NCI-H526 treated with DMSO at 0.1 percent for 48 hours (cell line): ENCODE measurements at places on chromosomes 6 and 20.
A peak's percentile ranks its signal among the peaks of the same experiment; 100 is the strongest.

- DNase-seq = no peak
These were observed 34.1 kb upstream of the RPL7L1 start for GRCh38 chr6:42845327-42845694.

DNA sequence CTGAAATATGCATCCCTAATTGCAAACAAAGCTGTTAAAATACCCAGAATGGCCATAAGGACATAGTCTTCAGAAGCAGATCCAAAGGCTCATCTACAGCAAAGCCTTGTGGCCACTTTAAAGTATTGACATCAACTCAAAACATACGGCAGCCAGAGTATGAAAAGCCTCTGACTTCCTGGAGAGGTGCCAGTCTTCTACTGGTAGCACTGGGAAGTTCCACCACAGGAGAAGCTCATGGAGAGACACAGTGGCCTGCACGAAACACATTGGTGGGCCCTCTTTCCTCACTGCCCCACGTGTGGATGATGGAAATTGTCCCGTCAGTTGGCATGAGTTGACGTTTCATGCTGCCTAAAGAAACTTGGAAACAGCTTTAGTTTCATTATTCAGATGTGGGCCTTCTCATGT is 202.6 kb upstream of the HEY2 start:
- DNase-seq = no peak

DNA sequence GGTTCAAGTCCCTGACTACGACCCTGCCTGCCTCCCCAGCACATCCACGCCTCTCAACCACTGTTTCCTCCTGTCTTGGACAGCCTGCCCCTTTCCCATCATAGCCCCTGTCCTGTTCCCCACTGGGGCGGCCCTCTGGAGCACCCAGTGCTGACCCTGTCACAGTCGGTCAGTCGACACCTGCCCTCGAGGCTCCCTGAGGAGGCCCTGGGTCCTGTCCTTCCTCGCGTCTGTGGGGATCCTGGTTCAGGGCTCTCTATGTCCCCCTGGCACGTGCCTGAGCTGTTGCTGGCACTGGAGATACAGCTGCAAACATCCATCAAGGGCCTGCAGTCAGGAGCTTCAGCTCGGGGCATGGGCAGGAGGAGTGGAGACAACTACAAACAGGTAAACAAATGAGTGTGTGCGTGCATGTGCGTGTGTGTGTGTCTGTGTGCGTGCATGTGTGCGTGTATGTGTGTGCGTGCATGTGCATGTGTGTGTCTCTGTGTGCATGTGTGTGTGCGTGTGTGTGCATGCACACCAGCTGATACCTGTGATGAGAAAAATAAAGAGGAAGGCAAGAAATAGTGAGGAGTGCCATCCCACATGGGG is 132.8 kb downstream of the PHACTR3 start:
- no peak for DNase-seq

DNA sequence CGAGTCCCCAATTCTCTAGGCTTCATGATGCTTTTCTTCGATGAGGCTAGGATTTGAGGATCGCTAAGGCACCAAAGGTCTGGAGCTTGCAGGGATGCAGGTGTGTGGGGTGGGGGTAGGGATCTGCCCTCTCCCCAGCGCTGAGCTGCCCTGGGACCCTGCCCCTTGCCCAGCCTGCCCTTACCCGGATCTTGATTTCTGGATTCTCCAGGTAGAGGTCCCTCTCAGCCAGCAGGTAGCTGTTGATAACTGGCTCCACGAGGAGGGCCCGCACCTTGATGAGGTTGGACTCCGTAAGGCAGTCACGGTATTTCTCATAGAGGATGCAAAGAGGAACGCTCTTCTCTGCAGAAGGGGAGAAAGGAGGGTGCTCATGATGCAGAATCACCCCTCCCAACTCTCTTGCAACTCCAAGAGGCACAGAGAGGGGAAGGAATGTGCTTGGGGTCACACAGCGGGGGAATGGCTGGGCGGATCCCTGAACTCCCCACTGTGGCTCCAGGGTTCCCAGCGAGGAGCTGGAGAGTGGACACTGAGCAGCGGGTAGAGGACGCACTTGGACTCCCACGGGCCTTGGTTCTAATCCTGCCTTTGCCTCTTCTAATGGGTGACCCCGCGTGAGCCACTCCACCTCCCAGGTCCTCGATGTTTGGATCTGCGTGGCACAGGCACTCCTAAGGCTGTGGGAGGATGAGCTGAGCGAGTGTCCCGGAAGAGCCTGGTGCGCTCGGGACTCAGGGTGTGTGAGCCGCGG is 32.7 kb downstream of the TGM2 start:
- DNase-seq = no peak

DNA sequence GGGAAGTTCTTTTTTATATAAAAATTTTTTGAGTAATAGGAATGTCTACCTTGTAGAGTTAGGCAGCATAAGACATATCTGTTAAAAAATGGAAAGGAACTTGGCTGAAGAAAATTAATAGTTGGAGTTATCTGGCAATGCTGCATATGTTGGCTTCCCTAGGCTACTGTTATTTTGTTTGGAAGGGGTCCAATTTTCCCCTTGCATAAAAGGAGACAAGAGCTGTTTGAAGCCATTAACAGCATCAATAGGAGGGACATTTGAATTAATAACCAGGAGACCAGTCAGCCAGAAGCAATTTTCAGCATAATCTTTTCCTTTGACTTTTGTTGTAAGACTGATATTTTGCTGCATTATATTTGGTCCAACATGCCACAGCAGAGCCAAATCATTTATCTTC is 80.9 kb upstream of the TAB2 start:
- DNase-seq = no peak

GRCh38 chr20:2806351-2806701 is 5.9 kb upstream of the CPXM1 start:
- no peak for DNase-seq

- no peak for DNase-seq
These were observed 133.9 kb downstream of the UTRN start for GRCh38 chr6:144418959-144419545.

- DNase-seq = no peak
These were observed 57.0 kb upstream of the AIG1 start for GRCh38 chr6:143003676-143004075.

GRCh38 chr20:17875106-17875980 is 93.3 kb downstream of the SNX5 start:
- no peak for DNase-seq

DNA sequence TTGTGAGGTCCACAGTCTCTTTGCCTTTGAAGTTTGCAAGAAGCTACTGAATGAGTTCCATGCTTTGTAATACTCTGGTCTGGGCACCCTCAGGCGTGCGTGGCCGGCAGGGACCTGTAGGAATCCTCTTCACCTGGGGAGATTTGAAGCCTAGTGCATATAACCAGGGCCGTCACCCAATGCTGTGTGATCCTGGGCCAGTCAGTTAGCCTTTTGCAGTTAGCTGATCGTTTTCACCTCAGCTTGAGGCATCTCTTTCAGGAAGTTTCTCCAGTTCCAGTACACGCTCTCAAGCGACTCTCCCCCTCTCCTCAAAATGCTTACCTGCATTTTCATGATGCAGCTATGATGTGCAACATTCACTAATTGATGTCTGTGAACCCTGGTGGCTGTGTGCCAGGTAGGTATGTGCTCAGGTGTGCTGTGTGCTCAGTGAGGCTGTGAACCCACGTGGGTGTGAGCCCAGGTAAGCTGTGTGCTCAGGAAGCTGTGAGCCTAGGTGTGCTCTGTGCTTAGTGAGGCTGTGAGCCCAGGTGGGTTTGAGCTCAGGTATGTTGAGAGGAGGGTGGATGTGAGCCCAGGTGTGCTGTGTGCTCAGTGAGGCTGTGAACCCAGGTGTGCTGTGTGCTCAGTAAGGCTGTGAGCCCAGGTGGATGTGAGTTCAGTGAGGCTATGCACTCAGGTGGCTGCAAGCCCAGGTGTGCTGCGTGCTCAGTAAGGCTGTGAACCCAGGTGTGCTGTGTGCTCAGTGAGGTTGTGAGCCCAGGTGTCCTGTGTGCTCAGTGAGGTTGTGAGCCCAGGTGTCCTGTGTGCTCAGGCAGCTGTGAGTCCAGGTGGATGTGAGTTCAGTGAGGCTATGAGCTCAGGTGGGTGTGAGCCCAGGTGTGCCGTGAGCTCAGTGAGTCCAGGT is 120.4 kb downstream of the PHACTR3 start:
- DNase-seq = no peak

DNA sequence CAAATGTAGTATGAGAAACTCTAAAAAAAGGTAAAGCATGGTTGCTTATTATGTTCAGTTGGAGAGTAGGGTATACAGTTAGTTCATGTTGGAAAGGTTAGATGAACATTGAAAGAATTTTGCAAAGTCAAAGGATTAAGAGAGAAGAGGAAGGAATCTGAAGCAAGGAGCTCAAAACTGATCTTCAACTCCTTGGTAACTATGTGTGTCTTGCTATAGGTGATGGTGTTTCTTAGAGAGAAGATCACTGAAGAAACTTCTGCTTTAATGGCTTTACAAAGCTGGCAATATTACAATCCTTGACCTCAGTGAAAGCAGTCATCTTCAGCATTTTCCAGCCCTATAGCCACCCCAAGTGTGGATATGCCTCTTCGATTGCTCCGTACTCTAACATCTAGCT is 4.7 kb downstream of the HLA-DRA start:
- DNase-seq = no peak

DNA sequence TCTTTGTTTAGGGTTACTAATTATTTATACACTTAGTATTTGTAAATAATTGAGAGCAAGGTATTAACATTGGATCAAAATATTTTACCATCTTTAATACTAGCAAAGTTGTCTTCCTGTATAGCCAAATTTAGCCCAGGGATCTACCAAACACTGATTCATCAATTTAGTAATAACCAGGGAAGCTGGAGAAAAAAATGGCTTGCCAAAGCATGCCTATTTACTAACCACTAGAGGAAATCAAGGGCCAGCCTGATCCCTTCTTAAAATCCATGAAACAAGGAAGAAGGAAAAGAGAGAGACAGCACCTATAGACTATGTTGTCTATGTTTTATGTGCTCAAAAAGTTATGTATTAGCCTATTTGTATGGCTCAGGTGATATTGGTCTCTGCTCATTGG is 450.3 kb upstream of the GJE1 start:
- no peak for DNase-seq

DNA sequence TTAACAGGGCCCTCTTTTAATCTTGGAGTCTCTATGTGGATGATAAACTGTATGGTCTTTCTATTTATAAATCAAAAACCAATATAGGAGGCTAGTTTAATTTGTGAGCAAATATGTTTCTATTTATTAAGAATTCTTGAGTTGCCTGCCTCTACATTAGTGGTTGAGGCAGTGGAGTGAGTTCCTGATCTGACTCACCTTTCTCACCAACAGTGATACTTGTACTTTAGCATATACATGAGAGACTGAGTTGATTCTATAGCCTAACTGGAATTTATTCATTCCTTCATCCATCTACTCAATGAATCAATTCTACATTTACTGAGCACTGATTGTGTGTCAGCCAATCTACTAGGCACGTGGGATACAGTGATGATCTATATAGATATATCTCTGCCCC is 126.9 kb downstream of the TRMT11 start:
- no peak for DNase-seq

- DNase-seq = no peak
These were observed 2.7 kb downstream of the SLC32A1 start for GRCh38 chr20:38726804-38727606.

- DNase-seq = no peak
These were observed 130.4 kb downstream of the MOXD1 start for GRCh38 chr6:132270726-132271402.

- no peak for DNase-seq
These were observed 6.9 kb upstream of the SAMD3 start for GRCh38 chr6:130229645-130230044.

- no peak for DNase-seq
These were observed 846.8 kb downstream of the EYS start for GRCh38 chr6:64860203-64860602.

GRCh38 chr6:138817799-138818198 is 21.9 kb downstream of the ECT2L start:
- DNase-seq = peak; percentile 87

- peak; percentile 85 for DNase-seq
These were observed 48.6 kb upstream of the SNX9 start for GRCh38 chr6:157774153-157775135.

DNA sequence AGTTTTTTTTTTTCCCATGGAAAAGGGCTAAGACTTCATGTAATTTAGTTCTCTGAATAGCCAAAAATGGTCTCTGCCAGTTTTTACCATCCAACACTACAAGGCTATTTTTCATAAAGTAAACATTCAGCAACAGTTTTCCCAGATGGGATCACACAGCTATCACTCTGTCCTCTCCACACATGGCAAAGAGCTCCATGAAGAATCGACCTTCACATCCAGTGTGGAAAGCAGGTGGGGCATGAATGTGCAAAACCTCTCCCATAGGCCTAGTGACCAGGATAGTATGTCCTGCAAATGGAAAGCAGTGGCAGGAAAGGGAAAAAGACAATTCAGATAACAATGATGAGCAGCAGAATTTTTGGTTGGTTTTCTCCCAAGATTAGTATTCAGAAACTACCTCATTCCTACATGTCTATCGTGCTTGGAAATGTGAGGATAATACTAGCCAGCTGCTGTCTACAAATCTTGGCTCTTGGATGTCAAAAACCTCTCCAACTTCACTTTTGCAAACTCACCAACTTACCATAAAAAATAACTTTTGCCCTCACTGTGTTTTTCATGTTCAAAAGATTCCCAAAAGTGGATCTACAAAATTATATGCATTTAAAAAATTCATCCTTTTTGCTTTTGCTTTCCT is 159.7 kb upstream of the MCHR2 start:
- DNase-seq = no peak

DNA sequence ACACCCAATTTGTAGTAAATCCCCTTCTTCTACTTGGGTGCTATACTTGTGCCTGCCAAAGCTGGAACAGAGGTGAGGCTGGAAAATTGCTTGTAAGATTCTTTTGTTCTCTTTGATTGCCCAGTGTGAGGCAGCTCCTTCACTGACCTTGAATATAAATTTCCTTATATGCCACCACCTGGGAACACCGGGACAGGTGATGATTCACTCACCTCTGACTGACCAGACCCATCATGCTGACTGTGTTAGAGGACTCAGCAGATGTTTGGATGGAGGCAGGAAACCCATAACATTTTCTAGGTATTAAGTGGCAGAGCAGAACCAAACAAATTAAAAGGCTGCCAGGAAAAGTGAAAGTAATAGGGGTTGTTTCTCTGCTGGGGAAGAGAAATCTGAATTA is 120.9 kb downstream of the GRM1 start:
- DNase-seq = no peak

DNA sequence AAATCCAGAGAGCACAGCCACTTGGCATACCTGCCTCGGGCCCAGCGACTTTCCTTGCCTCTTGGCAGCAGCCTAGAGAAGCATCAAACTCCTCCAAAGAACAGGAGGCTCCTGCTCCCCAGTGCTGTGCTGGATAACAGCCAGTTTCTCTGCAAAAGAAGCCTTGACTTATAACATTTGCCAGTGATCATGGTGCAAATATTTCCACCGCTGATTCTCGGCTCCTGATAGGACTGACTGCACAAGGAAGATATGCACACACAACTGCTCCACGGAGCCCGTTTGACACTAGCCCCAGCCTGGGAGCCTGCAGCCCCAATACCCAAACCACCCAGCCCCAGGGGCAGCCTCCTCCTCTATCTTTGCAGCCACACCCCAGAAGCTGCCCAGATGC is 17.5 kb downstream of the ACSS1 start:
- DNase-seq = no peak

DNA sequence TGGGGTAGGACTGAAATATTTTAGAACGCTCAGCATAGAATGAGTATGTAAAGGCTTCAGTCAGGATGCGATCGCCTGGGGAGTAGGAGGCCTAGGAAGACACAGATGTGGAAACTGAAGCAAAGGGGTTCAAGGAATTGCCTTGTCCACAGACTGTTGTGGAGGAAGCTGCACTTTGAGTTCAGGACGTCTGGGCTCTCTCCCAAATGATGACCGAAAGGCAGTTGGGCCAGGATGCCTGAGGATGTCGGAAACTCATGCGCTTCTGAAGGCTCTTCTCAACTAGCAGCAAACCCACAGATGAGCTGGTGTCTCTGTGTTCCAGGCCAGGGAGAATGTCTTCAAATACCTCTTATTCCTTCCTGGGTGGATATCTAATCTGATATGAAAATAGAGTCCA is 146.2 kb upstream of the SULF2 start:
- no peak for DNase-seq
